GM20000 (cell line): ENCODE measurements at places on chromosomes 4 and X.

GRCh38 chr4:9811806-9812205 is 30.4 kb downstream of the DRD5 start:
- no peak for DNase-seq

DNA sequence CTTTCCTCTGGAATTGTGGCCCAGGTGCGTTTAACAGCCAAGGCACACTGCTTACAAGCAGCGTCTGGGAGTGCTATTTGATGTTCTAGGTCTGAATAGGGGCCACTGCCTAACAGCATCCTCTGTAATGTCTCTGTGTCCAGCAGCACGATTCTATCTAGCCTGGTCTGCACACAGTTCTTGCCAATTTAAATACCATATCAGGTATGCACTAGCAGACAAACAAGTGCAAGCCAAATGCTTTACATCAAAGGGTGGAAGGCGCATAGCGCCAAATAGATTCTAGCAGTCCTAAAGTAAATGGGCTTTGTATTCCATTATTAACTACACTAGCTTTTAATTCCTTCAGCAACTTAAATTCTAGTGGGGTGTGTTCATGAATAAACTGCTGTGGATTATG is 15.8 kb upstream of the UGDH start:
- DNase-seq = no peak

DNA sequence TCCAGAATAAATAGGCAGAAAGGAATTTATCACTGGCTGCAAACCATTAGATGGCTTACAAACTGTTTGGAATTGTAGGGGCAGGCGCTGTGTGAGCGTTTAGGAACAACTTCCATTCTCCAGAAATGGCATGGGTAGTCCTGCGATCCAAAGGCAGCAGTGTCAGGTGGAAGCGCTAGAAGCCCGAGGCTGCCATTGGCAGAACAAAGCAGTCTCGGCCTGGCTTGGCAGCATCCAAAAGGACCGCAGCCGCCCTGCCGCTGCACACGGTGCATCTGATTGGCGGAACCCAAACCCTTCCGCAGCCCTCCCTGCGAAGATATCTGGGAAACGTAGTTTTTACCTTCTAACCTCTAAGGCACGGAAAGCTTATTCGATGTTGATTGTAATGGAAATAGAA is 23.6 kb upstream of the YTHDC1 start:
- DNase-seq = peak; percentile 58

DNA sequence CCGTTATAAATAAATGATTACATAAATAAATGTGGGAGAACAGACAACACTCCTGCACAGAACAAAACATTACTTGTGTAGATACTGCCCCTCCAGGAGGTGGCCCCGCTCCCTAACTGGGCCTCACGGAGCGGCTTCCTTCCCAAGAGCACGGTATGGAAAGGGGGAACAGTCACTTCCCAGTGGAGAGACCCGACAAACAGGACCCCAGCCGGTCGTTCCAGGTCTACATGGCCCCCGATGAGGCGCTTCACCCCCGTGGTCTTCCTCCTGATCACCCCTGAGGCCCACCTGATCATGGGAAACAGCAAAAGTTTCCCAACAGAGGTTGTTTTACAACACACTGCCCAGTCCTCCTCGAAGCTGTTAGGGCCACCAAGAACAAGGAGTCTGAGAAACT is 6.6 kb upstream of the SLC6A8 start:
- no peak for DNase-seq

GRCh38 chrX:20265726-20266681 is 705 bp downstream of the RPS6KA3 start:
- peak; percentile 28 for DNase-seq

DNA sequence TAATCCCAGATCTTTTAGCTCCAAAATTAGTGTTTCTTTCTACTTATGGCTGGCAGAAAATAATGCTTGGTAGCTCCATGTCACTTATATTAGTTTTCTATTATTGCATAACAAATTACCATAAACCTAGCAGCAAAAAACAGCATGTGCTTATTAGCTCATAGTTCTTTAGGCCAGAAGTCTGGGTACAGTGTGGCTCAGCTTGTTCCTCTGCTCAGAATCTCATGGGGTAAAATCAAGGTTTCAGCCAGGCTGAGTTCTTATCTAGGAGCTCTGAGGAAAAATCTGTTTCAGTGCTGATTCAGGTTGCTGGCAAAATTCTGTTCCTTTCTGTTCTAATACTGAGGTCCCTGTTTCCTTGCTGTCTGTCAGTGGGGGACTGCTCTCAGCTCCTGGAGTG is 101.1 kb downstream of the CT47B1 start:
- DNase-seq = no peak

- no peak for DNase-seq
Observed at GRCh38 chr4:13396161-13396560, 88.0 kb downstream of the RAB28 start.

DNA sequence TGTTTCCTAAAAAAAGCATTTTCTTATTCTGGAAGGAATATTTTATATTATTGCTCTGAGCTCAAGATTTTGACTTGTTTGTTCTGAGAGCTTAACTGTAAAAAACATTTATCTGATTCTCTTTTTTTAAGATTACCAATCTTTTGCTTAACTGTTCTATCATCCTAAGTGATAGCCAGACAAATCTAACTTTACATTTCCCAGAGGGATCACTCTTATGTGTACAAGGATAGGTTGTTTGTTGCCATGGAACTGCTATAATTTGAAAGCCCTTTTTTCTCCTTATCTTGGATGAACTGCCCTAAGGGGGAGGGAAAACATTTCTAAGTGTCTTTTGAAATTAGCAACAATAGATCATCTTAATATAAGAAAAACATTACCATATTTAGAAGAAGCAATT is 494.7 kb downstream of the TRAM1L1 start:
- DNase-seq = no peak

DNA sequence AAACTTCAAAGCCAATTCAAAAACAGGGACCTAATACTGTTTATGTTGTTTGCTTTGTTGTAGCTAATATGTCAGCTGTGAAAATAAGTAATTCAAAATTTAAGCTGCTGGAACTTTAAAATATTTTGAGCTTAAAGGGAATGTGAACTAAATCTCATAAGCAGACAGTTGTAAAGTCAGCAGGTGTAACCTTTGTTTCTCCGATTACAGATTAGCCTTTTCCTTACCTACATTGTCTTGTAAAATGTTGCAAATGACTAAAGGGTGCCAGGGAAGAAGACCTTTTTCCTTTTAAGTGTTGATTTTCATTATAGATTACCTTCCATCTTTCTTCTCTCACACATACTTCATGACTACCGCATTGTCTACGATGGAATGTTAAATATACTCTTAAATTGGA is 405.1 kb downstream of the KCNIP4 start:
- no peak for DNase-seq

- peak; percentile 19 for DNase-seq
Observed at GRCh38 chrX:3713937-3714434, 537 bp upstream of the PRKX start.

GRCh38 chrX:47579537-47579936 is 2.7 kb upstream of the TIMP1 start:
- peak; percentile 52 for DNase-seq

- DNase-seq = no peak
Observed at GRCh38 chr4:142778900-142779299, 67.2 kb downstream of the INPP4B start.

- DNase-seq = no peak
Observed at GRCh38 chrX:57211906-57212305, 74.6 kb upstream of the FAAH2 start.

- DNase-seq = no peak
Observed at GRCh38 chrX:19625612-19626011, 110.3 kb upstream of the MAP3K15 start.

GRCh38 chr4:74189331-74190043 is 31.6 kb downstream of the MTHFD2L start:
- peak; percentile 34 for DNase-seq

- no peak for DNase-seq
Observed at GRCh38 chr4:157072002-157072401, 3.9 kb upstream of the GLRB start.
